Cardiac muscle cell (in vitro differentiated cells and primary cell): ENCODE measurements at places on chromosomes 1 and 21. TPM values are rescaled to one million over a fixed set of nuclear protein-coding genes. Genes with fewer than 3 reads are reported as not detected.

The KLHDC7A gene
- polyA plus RNA-seq: not detected in 2 replicates

The SH2D2A gene
- 1.1 and 5.2 TPM in 2 replicates for polyA plus RNA-seq

The CYP4A22 gene
- not detected in 2 replicates for polyA plus RNA-seq

The PRR9 gene
- not detected in 2 replicates for polyA plus RNA-seq

The LCE1E gene
- not detected in 2 replicates for polyA plus RNA-seq

The PSMB2 gene
- 72.8 and 83.1 TPM in 2 replicates for polyA plus RNA-seq

The HSD3B2 gene
- not detected in 2 replicates for polyA plus RNA-seq

The SLFNL1 gene
- polyA plus RNA-seq: 0.73 and 1.0 TPM in 2 replicates

The AADACL3 gene
- polyA plus RNA-seq: not detected in 2 replicates

The AMY1C gene
- not detected in 2 replicates for polyA plus RNA-seq

The TBX15 gene
- polyA plus RNA-seq: not detected in 2 replicates

The KRTAP19-3 gene
- not detected in 2 replicates for polyA plus RNA-seq

The SPRR1A gene
- not detected in 2 replicates for polyA plus RNA-seq

The MACF1 gene
- 80.4 and 144 TPM in 2 replicates for polyA plus RNA-seq

The FOXD2 gene
- polyA plus RNA-seq: 0.02 TPM in 1 of 2 replicates, not detected in the other

The CDK18 gene
- polyA plus RNA-seq: 29.8 and 46.2 TPM in 2 replicates

The KDF1 gene
- polyA plus RNA-seq: 0.35 and 0.37 TPM in 2 replicates

The COL9A2 gene
- polyA plus RNA-seq: 5.9 and 7.2 TPM in 2 replicates

The HES2 gene
- 0.09 TPM in 1 of 2 replicates, not detected in the other for polyA plus RNA-seq

The PLOD1 gene
- 149 and 167 TPM in 2 replicates for polyA plus RNA-seq

The IFI16 gene
- polyA plus RNA-seq: 15.0 and 23.0 TPM in 2 replicates

The WNT2B gene
- polyA plus RNA-seq: 1.1 and 1.5 TPM in 2 replicates

The GPA33 gene
- 0.07 and 0.35 TPM in 2 replicates for polyA plus RNA-seq

The SPRR3 gene
- not detected in 2 replicates for polyA plus RNA-seq

The ACTL8 gene
- polyA plus RNA-seq: not detected in 2 replicates

The CFAP126 gene
- polyA plus RNA-seq: not detected in 2 replicates

The KRTAP24-1 gene
- not detected in 2 replicates for polyA plus RNA-seq

The OR2C3 gene
- polyA plus RNA-seq: not detected in 2 replicates
